ENCODE measurements at places on chromosomes 13 and 19.

DNA sequence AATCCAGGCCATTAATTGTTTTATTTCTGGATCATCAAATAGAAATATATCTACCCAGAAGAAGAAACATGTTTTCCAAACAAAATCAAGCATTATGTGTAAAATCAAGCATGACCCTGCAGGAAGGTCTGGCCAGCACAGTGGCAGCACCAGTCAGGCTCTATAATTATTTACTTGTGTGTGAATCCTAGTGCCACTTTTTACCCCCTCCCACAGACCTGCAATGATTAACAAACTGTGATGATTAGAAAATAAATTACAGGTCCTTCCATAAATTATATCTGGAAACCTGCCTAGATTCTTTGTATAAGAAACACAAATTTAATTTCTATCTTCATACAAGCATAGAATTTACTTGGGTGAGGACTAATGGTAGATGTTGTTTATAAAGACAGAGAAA, 186.1 kb downstream of the GPC6 start:
- H3K4me1 ChIP-seq, result peaks cover 14% of the 10 kb centered on the region
- no peak overlapping the region for H3K4me3 ChIP-seq
- H3K27me3 ChIP-seq, result no peaks in the 10 kb centered on the region
- DNase-seq, result no peak

DNA sequence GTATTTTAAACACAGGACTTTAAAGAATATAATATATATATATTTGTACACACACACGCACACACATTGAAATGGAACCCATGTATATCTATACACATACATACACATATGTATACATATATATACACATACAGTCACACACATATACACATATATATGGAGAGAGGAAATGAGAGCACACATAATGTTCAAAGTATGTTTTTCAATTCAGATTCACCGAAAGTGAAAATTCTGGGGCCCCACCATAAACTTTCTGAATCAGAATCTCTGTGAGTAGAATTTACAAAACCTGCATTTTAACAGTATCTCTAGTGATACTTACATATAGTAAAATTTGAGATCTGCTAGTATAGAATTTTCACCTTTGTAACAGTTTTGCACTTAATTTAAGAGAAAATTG, 60.4 kb upstream of the OBI1 start:
- no peak overlapping the region for H3K4me3 ChIP-seq
- DNase-seq, result no peak
- H3K36me3 ChIP-seq, result no peaks in the 10 kb centered on the region
- no peaks in the 10 kb centered on the region for H3K27me3 ChIP-seq

- DNase-seq, result peak; percentile 2
- H3K27ac ChIP-seq, result no peak overlapping the region
- no peaks in the 10 kb centered on the region for H3K27me3 ChIP-seq
- H3K36me3 ChIP-seq, result no peaks in the 10 kb centered on the region
Measured at GRCh38 chr19:28948026-28948425, 264.9 kb downstream of the UQCRFS1 start.

- no peaks in the 10 kb centered on the region for H3K27me3 ChIP-seq
- H3K4me3 ChIP-seq, result no peak overlapping the region
- H3K27ac ChIP-seq, result no peak overlapping the region
- H3K36me3 ChIP-seq, result no peaks in the 10 kb centered on the region
- DNase-seq, result no peak
Measured at GRCh38 chr13:71605744-71606143, 261.3 kb downstream of the DACH1 start.

DNA sequence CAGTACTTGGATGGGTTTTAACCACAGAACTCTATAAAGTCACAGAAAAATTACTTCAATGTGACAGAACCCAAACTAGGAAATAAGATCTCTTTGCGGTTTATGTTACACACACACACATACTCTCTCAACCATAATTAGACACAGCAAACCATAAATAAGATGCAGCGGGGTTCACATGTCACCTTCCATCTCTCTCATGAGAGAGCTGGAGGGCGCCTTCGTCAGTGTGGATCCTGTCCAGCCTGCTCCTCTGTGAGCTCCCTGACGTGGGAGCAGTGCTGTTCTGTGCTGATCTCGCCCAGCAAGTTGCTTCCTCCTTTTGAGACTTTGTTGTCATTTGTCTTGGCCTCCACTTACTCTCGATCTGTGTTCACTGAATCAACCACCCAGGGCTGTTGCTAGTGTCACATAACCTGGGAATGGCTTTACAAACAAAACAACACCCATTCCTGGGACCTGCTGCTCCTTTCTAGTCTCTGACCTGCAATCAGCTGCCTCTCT, 204.9 kb upstream of the KL start:
- H3K4me3 ChIP-seq, result no peak overlapping the region
- H3K36me3 ChIP-seq, result no peaks in the 10 kb centered on the region
- no peaks in the 10 kb centered on the region for H3K4me1 ChIP-seq

GRCh38 chr19:43595605-43595998, 332 bp downstream of the IRGQ start:
- peak overlapping the region; percentile 73 for H3K4me3 ChIP-seq
- DNase-seq, result no peak
- no peaks in the 10 kb centered on the region for H3K27me3 ChIP-seq

DNA sequence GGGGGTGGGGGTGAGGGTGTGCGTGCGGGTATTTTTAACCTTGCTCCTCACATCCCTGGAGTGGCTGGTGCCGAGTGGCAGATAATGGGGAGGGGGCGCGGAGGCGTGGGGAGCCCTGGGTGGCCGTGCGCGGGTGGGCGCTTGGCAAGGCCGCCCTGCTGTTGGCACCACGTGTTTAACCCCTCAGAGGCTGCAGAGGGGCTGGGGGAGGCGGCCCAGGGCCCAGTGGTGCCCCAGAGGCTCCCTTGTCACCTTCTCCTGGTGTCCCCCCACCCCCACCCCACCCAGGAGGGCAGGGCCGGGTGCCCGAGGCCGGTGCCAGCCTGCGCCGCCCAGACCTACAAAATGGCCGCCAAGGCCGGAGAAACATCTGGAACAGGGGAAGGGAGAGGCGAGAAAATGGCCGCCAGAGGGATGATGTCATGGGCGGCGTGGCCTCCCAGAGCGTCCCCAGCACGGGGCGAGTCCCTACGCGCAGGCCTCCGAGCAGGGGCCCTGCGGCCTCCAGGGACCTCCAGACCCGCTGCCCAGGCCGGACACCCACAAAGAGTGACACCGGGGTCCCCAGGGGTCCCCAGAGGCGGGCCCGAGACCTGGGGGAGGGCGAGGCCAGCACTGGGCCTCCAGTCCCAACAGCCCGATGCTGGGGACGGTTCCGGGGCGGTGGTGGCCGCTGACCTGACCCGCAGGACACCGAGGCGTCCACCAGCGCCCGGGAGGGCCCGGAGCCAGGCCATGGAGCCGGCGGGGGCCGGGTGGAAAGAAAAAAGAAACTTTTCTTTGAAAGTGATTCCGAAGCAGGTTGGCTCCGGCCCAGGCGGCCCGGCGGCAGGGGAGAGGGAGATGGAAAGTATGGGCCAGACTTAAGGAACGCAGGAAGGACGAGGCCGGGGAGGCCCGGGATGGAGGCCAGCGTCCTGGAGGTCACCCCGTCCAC, 38.2 kb downstream of the NFIC start:
- DNase-seq, result peak; percentile 56
- H3K4me3 ChIP-seq, result no peak overlapping the region
- H3K27me3 ChIP-seq, result no peaks in the 10 kb centered on the region
- H3K4me1 ChIP-seq, result no peaks in the 10 kb centered on the region

DNA sequence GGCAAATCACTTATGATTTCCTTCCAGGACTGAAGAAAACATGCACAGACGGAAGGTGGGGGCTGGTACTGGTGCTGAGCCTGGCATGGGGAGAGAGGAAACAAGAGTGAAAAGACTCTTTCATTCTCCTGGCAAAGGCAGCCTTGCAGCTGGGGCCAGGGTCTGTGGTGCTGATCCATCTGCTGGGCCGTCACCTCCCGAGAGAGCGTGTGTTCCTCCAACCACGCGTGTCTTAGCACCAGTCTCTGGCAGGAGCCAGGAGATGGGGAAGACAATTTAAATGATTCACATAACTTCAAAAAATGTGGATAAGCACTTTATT, 23.9 kb upstream of the SPART start:
- 0 out of 2 replicates have a peak, but pooled peaks cover under 1% of the 10 kb centered on the region for H3K4me1 ChIP-seq
- DNase-seq, result no peak
- H3K27me3 ChIP-seq, result no peaks in the 10 kb centered on the region
- no peak overlapping the region for H3K27ac ChIP-seq
- no peak overlapping the region for H3K4me3 ChIP-seq

DNA sequence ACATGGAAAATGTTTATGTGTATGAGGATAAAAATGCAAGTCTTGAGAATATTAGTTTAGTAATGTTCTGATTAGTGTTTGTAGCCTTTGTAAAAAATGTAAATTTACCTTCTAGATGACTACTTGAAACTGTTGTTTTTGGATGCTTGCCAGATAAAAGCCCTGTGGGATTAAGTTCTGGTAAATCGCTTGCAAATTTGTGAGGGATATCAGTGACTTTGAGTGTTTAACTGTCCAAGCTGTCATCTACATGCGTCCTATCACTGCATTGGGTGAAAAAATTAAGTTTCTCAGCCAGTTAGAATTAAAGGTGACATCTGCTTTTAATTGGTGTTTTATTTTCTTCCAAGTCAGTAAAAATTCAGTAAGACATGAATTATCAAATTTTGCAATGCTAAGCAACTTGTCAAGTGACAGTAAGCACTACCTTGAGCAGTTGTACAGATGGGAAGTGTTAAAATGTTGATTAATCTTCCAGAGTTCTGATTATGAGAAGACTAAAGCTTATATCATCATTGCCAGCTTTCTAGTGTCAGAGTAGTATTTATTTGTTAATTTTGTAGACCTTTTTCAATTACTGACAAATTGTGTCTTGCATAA, 88.0 kb downstream of the PCCA start:
- no peaks in the 10 kb centered on the region for H3K36me3 ChIP-seq
- no peak overlapping the region for H3K4me3 ChIP-seq
- peaks cover 30% of the 10 kb centered on the region for H3K4me1 ChIP-seq
- no peak for DNase-seq

GRCh38 chr13:23443878-23444277, 10.4 kb upstream of the SACS start:
- H3K4me1 ChIP-seq, result peaks cover 3% of the 10 kb centered on the region
- no peak overlapping the region for H3K4me3 ChIP-seq
- 0 out of 2 replicates have a peak, but pooled peaks cover 5% of the 10 kb centered on the region for H3K36me3 ChIP-seq
- H3K27ac ChIP-seq, result no peak overlapping the region
- no peaks in the 10 kb centered on the region for H3K27me3 ChIP-seq

- H3K27me3 ChIP-seq, result no peaks in the 10 kb centered on the region
- peaks cover 37% of the 10 kb centered on the region for H3K4me1 ChIP-seq
- H3K4me3 ChIP-seq, result peak overlapping the region; percentile 96
- H3K36me3 ChIP-seq, result peaks cover 9% of the 10 kb centered on the region
Measured at GRCh38 chr19:13118424-13119193, 545 bp downstream of the NACC1 start.

All from GM23338 (cell line).